ENCODE measurements at places on chromosomes 5 and 9.

DNA sequence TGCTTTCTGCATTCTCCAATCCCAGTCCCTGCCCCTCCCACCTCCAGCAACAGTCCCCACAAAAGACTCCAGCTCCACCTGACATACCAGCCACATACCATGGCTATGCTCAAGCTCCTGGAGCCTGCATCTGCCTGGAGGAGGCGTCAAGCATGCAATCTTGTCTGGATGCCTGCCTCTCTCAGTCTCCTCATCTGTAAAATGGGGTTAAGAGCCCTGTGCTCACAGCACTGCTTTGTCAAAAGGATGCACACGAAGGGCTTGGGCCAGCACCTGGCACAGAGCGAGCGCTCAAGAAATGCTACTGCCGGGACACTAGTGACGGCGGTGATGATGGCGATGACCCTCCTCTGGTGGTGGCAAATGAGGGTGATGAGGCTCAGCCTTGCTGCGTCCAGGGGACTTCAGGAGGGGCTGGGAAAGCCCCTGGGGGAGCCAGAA is 202.9 kb upstream of the IER5L start:
- DNase-seq, result no peak

DNA sequence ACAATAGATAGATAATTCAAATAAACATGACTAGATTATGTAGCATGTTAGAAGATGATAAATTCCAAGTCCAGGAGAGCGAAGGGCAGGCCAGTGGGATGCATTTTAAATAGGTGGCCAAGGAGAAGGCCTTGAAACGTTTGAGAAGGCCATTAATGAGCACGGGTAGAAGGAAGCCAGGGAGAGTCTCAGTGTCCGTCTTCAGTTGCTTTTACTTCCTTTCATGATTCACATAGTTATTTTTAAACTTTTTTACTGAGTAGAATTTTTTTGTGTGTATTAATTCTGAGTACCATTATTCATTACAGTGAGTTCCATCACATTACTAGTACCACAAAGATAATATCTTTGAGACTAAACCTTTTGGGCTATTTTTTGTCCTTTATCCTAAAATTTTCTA is 259.2 kb downstream of the ARRDC3 start:
- no peak for DNase-seq

GRCh38 chr9:105886136-105886535 is 191.8 kb downstream of the TMEM38B start:
- DNase-seq, result no peak

GRCh38 chr9:134371731-134372130 is 45.5 kb downstream of the RXRA start:
- peak; percentile 69 for DNase-seq

DNA sequence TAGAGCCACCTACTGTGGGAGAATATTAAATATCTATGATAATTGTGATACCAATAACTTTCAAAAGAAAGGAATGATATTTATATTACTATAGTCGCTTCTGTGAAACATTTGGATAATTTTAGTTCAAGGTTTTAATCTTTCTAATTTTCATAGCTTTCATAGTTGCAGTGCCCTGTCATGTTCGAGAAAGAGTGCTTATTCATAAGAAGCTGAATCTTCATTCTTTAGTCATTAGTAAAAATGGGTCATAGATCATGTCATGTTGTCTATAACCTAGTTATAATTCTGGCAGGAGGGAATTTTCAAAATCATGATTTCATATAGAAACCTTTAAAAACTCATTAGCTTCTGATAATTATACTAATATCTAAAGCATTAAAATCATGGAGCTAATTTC is 685.6 kb downstream of the CETN3 start:
- DNase-seq, result no peak

GRCh38 chr9:1049641-1050040 is 516 bp upstream of the DMRT2 start:
- no peak for DNase-seq

GRCh38 chr5:180540050-180540694 is 46.0 kb downstream of the CNOT6 start:
- DNase-seq, result no peak

DNA sequence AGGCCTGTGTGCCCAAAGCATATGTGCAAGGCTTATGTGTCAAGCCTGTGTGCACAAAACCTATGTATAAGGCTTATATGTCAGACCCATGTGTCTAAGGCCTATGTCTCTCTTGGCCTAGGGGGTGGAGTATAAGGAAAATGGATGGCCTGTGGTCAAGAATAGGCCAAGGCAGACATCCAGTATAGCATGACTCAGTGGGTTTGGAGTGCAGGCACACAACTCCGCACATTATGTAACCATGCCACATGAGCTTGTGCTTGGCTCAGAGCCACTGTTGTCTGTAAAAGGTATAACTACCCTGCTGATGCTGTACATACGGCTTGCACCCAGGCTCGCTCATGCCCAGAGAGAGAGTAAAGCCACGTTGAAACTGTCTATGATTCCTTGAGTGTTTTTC is 626.4 kb upstream of the NUDT12 start:
- DNase-seq, result peak; percentile 44

DNA sequence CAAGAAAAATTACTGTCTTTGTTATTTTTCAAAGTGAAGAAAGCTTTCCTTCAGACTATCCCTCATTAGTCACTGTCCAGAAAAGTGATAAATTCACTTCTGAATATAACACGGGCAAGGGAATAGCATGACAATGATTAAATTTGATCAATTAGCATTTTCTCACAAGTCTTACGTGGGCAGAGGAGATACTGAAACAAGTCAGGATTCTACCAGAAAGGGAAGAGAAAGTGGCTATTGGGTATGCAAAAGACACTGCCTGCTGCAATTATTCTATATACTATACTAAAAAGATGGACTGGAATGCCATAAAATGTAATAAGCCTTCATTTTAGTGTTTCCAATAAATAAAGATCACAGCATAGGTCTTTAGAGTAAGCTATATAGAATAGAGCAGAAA is 7.4 kb downstream of the COX7C start:
- DNase-seq, result no peak

DNA sequence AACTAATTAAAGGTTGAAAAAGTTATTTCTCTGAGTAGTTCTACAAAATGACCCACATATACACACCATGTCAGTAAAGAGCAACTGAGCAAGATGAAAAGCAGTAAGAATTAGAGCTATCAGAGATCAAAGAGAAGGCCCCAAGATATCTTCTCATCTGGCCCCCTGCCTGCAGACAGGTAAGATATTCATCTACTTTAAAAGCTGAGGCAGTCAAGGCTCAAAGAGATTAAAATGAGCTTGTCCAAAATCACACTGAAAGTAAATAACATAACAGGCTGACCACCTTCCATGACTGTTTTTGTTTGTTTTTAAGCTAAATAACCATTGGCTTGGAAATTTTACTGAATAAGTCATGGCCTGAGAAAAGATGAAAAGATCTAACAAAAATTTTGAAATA is 266.2 kb downstream of the FBXL17 start:
- no peak for DNase-seq

DNA sequence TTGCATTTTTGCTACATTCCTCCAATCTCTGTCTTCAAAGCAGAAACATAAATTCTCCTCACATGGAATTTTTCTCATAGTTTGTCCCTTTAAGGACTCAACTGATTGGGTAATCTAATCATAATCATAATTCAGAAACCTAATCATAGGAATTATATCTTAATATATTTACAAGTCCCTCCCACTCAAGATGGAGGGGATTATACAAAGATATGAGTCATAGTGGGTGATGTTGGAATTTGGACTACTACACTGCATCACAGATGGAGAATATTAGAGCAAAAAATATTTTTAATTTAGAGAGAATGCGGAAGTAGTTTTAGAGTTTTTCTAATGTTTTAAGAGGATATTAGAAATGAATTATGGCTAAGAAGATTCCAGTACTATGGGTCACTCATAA is 1034.0 kb downstream of the DTWD2 start:
- peak; percentile 35 for DNase-seq

GRCh38 chr5:124274949-124275348 is 471.5 kb downstream of the ZNF608 start:
- peak; percentile 5 for DNase-seq

All from fibroblast of villous mesenchyme (primary cell).